Activated T-helper 17 cell treated with anti-CD3 and anti-CD28 coated beads, Interleukin-2, amount 50 U/mL, for 72 hours (primary cell): ENCODE measurements at places on chromosomes 6 and 20. TPM values are rescaled to one million over a fixed set of nuclear protein-coding genes. Genes with fewer than 3 reads are reported as not detected.

DNA sequence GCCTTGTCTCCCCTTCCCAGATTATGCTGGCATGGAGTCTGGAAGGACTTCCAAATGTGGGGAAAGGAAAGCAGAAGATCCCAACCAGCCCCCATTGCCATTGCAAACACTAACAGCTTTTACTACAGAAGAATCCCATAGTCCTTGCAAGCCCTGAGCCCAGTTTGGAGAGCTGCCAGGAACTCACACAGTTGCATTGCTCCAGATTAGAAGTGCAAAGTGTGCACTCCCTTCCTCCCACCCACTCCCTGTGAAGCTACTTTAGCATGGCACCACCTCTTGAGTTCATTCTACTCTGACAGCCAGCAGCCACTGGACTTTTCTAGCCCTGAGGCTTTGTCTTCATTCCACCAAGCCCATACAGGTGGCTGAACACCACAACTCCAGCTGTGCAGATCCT is 67.6 kb downstream of the SLC22A2 start:
- H3K27ac ChIP-seq, result no peak overlapping the region
- no peaks in the 10 kb centered on the region for H3K4me1 ChIP-seq
- no peak overlapping the region for H3K4me3 ChIP-seq

GRCh38 chr6:36936824-36937223 is 17.7 kb upstream of the PI16 start:
- H3K27me3 ChIP-seq, result peaks cover 6% of the 10 kb centered on the region
- H3K4me3 ChIP-seq, result no peak overlapping the region
- H3K36me3 ChIP-seq, result no peaks in the 10 kb centered on the region
- no peaks in the 10 kb centered on the region for H3K4me1 ChIP-seq
- ATAC-seq, result no peak
- no peak overlapping the region for H3K27ac ChIP-seq

GRCh38 chr20:13260650-13261279 is 39.7 kb downstream of the ISM1 start:
- H3K27ac ChIP-seq, result no peak overlapping the region
- H3K36me3 ChIP-seq, result no peaks in the 10 kb centered on the region
- H3K4me1 ChIP-seq, result no peaks in the 10 kb centered on the region
- ATAC-seq, result no peak
- no peak overlapping the region for H3K4me3 ChIP-seq
- H3K27me3 ChIP-seq, result no peaks in the 10 kb centered on the region

- no peak for ATAC-seq
- H3K27ac ChIP-seq, result no peak overlapping the region
- peaks cover 3% of the 10 kb centered on the region for H3K27me3 ChIP-seq
- no peaks in the 10 kb centered on the region for H3K4me1 ChIP-seq
- H3K4me3 ChIP-seq, result no peak overlapping the region
- no peaks in the 10 kb centered on the region for H3K36me3 ChIP-seq
Measured at GRCh38 chr20:54860716-54861115, 385.3 kb downstream of the DOK5 start.

DNA sequence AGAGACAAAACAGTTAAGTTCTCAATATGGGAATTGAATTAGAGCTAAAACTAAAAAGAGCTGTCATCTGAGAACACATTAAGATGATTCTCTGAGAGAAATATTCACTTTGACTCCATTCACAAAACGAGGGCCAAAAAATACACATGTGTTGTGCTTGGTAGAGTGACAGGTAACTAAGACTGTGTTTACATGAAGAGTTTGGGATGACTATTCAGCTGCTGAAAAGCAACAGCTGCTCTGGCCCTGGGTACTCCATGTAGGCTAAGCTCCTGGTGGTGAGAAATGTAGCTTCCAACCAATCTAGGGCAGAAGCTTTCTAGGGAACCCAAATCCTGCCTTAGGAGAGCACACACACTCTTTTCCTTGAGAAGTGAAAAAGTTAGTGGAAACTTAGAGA is 184.5 kb downstream of the COL21A1 start:
- H3K36me3 ChIP-seq, result no peaks in the 10 kb centered on the region
- H3K27me3 ChIP-seq, result no peaks in the 10 kb centered on the region
- no peak overlapping the region for H3K4me3 ChIP-seq

DNA sequence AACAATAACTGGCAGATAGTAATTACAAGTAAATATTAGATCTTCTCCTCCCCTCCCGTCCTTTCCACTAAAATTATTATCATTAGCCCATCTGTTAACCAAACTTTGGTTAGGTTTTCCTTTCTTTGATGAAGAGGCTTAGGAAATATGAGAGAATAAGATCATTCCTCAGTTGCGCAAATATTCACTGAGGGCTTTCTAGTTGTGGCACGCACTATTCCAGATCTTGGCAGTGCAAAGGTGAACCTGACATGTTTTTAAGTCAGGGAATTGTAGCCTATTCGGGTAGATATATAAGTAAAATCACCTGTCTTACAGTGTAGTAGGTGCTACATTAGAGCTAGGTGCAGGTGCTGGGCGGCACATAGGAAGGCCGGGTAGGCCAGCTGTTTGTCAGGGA is 31.1 kb downstream of the RNF217 start:
- H3K4me3 ChIP-seq, result no peak overlapping the region
- no peaks in the 10 kb centered on the region for H3K4me1 ChIP-seq
- H3K27ac ChIP-seq, result no peak overlapping the region

- ATAC-seq, result no peak
- no peak overlapping the region for H3K27ac ChIP-seq
- no peaks in the 10 kb centered on the region for H3K4me1 ChIP-seq
- H3K27me3 ChIP-seq, result peaks cover 3% of the 10 kb centered on the region
Measured at GRCh38 chr20:40232273-40232672, 456.8 kb downstream of the MAFB start.

- peaks cover 4% of the 10 kb centered on the region for H3K36me3 ChIP-seq
- H3K4me1 ChIP-seq, result no peaks in the 10 kb centered on the region
- H3K27me3 ChIP-seq, result peaks cover 4% of the 10 kb centered on the region
- no peak for ATAC-seq
- H3K4me3 ChIP-seq, result no peak overlapping the region
Measured at GRCh38 chr6:124970243-124970642, 8.0 kb downstream of the RNF217 start.

DNA sequence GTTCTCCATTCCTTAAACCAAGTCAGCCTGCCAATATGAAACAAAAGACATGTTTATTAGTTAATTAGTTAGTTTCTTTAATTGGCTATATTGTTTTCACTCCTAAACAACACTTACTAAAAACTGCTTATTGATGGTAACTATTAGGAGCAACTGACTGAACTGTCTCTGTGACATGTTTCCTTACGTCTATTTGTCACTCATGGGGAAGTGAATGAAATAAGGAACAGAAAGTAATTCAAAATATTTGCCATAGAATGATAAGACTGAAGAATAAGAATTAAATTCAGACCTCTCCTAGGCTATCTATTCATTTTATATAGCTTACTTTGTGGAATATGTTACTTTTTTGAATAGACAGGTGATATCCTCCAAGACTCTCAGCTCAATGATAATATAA is 217.2 kb downstream of the LAMA2 start:
- no peak for ATAC-seq
- no peaks in the 10 kb centered on the region for H3K4me1 ChIP-seq
- no peaks in the 10 kb centered on the region for H3K36me3 ChIP-seq
- H3K27ac ChIP-seq, result no peak overlapping the region
- no peaks in the 10 kb centered on the region for H3K27me3 ChIP-seq

- ATAC-seq, result no peak
- no peak overlapping the region for H3K27ac ChIP-seq
- peaks cover 64% of the 10 kb centered on the region for H3K4me1 ChIP-seq
- H3K4me3 ChIP-seq, result no peak overlapping the region
Measured at GRCh38 chr6:7151381-7151780, 43.6 kb downstream of the RREB1 start.

DNA sequence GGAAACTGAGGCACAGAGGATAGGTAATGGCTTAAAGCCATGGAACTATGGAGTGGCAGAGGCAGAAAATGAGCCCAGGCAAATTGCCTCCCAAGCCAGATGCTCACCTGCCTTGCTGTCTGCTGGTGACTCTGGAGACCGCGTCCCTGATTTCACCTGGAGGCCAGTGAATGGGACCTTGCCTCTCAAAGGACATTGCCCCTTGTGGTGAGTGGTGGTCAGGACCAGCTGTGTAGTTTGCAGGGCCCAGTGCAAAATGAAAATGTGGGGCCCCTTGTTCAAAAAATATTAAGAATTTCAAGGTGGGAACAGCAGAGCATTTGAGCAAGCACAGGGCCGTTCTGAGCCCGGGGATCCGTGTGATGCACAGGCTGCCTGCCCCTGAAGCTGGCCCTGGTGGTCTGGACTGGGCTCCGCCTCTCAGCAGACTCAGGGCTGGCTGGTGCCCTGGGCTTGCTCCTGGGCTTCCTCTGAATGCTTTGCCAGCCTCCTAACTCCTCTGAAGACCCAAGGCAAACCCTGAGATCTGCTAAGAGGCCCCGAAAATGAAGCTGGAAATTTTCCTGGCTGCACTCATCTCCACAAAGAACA is 19.8 kb upstream of the KCNG1 start:
- no peaks in the 10 kb centered on the region for H3K36me3 ChIP-seq
- no peaks in the 10 kb centered on the region for H3K4me1 ChIP-seq
- no peak overlapping the region for H3K4me3 ChIP-seq
- no peak for ATAC-seq
- H3K27me3 ChIP-seq, result peaks cover 6% of the 10 kb centered on the region

DNA sequence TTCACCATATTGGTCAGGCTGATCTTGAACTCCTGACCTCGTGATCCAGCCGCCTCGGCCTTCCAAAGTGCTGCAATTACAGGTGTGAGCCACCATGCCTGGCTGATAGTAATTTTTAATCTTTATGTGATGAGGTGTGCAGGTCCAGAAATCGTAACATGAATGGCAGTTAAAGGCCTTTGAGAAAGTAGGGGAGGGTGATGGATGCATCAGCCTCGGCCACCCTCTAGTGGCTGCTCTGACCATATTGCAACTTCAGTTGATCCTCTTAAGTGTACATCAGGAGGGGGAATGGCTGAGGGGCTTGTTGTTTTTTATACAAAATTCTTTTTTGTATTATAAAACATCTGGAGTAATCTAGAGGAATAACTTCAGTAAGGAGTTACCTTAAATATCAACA is 193.0 kb downstream of the ZFAND3 start:
- no peak overlapping the region for H3K4me3 ChIP-seq
- H3K27me3 ChIP-seq, result no peaks in the 10 kb centered on the region

DNA sequence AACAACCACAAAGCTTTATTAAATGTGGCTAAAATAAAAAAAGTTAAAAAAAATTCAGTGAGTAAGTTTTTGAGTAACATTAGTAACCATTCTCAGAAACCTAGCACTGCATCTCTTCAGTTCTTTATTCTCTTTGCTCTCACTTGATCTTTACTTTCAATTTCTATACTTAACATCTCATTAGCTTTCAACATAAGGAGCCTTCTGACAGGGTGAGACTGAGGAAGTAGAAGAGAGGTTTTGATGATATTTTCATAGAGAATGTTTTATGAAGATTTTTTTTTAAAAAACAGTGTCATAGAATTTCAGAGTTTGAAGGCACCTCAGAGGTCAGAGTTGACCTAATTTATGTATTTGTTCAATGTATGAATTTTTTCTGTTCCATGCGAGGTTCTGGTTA is 60.8 kb downstream of the FAM83B start:
- H3K36me3 ChIP-seq, result no peaks in the 10 kb centered on the region
- no peaks in the 10 kb centered on the region for H3K27me3 ChIP-seq
- H3K4me1 ChIP-seq, result no peaks in the 10 kb centered on the region
- H3K4me3 ChIP-seq, result no peak overlapping the region
- no peak overlapping the region for H3K27ac ChIP-seq

- H3K4me1 ChIP-seq, result no peaks in the 10 kb centered on the region
- no peaks in the 10 kb centered on the region for H3K27me3 ChIP-seq
- no peak overlapping the region for H3K27ac ChIP-seq
- H3K36me3 ChIP-seq, result no peaks in the 10 kb centered on the region
Measured at GRCh38 chr6:161444464-161444863, 170.6 kb upstream of the AGPAT4 start.

GRCh38 chr20:38973645-38974044 is 11.5 kb downstream of the DHX35 start:
- no peak for ATAC-seq
- no peaks in the 10 kb centered on the region for H3K27me3 ChIP-seq
- H3K36me3 ChIP-seq, result peaks cover 44% of the 10 kb centered on the region
- H3K4me1 ChIP-seq, result peaks cover 14% of the 10 kb centered on the region

CLDN20 gene
- total RNA-seq, result not detected

PDYN gene
- total RNA-seq, result not detected
